ENCODE measurements at places on chromosomes 5 and 9.

DNA sequence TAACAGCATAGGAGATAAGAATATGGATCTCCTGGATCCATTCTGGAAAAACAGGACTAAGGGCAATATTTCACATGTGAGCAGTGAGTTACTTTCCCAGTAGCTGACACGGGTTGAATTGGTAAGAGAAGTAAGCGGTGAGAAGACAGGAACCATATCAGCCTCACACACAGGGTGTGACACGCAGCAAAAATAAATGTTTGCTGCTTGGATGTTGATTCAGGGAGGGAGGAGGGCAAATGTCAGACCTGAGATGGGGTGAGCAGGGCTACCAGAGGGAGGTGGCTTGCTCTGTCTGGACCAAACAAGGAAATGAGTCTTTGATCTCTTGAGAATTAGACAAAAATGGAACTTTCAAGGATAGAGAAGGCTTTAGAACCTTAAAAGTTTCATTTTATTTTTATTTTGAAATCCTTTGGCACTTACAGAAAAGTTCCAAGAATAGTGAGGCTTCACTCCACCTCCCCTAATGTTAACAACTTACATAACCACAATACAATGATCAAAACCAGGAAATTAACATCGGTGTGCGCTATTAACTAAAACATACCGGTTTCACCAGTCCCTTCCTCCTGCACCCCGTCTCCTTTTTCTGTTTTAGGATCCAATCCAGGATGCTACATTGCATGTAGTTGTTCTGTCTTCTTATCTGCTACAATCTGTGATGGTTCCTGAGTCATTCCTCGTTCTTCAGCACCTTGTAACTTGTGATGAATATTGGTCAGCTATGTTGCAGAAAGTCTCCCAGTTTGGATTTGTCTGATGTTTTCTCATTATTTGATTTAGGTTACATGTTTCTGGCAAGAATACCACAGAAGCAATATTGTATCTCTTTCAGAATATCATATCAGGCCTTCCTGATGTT is 20.5 kb upstream of the ARHGEF28 start:
- no peak for DNase-seq

GRCh38 chr5:40600383-40600782 is 79.3 kb upstream of the PTGER4 start:
- DNase-seq, result no peak

GRCh38 chr5:44495280-44495679 is 106.1 kb upstream of the FGF10 start:
- no peak for DNase-seq

DNA sequence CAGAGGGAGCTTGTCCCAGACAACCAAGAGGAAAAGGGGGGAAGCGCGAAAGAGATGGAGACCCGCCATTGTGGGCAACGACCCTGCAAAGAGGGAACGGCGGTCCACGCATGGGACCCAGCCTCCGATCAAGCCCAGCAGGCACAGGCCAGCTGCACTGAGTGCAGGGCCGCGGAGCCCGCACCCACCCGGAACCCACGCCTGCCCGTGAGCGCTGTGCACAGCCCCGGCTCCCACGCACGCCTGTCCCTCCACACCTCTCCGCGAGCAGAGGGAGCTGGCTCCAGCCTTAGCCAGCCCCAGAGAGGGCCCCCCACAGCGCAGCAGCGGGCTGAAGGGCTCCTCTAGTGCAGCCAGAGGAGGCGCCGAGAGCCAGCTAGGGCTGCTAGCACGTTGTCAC is 416.5 kb downstream of the DMRTA1 start:
- DNase-seq, result no peak

DNA sequence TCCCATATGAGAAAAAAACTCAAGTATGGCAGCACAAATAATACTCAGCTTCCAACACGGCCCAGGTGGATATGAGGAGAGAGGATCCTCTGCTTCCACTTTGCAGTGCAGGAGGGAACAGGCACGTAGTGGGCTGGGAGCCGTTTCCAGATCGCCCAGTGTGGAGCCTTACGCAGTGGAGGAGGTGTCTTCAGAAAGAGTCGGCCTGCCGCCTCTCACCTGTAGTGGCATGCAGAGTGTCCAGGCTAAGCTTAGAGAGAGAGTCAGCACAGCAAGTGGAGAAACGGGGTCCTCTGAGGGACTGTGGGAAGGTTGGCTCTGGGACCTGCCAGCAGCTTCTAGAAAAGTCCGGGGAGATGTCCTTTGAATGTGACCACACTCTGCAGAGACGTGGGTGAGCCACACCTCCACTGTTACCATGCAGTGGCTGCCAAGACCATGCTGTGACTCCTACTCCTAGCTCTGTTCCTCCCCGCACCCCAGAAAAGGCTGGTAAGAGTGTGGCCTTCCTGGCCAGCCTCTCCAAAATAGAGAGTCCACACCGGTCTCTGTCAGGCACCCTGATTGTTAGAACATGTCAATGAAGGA is 3.5 kb upstream of the SEMA4D start:
- DNase-seq, result no peak

GRCh38 chr5:18544421-18544820 is 910.2 kb downstream of the TAF11L14 start:
- DNase-seq, result no peak

- DNase-seq, result no peak
Measured at GRCh38 chr9:69171049-69171448, 3.0 kb upstream of the TJP2 start.

DNA sequence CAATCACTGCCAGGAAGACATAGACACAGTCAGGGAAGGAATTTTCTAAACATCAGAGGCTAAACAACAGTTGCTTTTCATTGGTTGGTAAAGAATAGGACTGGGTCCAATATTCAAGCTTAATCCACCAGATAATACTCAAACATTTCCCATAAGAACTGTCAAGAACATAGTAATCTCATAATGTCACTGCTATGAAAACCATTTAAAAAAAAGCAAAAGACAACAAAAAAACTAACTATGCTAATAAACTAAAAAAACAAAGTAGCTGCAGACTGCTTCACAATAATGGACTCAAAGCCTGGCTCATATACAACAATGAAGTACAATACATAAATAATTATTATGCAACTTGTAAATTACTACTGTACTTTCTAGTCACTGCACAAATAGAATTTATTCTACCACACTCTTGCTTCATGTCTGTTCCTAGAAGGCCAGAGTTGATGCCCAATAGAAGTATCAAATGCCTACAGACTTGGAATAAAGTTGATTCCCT is 148.7 kb downstream of the MLLT3 start:
- no peak for DNase-seq

- no peak for DNase-seq
Measured at GRCh38 chr9:91240596-91241165, 121.0 kb downstream of the AUH start.

GRCh38 chr9:125495172-125496119 is 211.6 kb downstream of the MAPKAP1 start:
- no peak for DNase-seq

- DNase-seq, result no peak
Measured at GRCh38 chr5:106121972-106122605, 1548.6 kb downstream of the EFNA5 start.

DNA sequence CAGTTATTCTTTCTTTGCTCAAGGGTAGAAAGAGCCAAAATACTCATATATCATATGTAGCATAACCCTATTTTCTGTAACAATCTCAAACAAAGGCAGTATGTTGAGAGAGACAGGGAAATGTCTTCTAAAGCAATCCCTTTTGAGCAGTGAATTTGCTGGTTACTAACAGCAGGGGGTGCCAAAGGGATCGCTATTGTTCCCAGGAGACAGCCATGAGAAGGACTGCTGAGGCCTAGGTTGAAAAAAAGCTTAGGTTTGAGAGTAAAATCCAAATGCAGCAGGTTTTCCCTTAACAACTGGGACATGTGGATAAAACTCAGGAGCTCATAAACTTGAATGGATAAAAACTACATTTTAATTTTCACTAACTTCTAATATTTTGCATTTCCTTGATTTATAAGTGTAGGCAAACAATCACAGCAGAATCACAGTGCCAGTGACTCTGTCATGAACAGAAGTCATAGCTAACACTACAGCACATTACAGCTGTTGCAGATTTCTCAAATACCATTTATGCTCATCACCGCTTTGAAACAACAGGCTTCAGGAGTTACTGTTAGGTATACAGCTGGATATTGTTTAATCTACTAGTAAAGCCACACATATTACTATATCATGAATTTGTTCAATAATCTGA is 148.4 kb downstream of the MAPKAP1 start:
- no peak for DNase-seq

- DNase-seq, result no peak
Measured at GRCh38 chr5:172342918-172343317, 59.4 kb upstream of the UBTD2 start.

GRCh38 chr9:130638284-130639123 is 25.9 kb upstream of the PRDM12 start:
- no peak for DNase-seq

GRCh38 chr9:32968101-32969011 is 33.1 kb downstream of the APTX start:
- peak; percentile 11 for DNase-seq

- no peak for DNase-seq
Measured at GRCh38 chr9:75183306-75183705, 95.0 kb downstream of the OSTF1 start.

DNA sequence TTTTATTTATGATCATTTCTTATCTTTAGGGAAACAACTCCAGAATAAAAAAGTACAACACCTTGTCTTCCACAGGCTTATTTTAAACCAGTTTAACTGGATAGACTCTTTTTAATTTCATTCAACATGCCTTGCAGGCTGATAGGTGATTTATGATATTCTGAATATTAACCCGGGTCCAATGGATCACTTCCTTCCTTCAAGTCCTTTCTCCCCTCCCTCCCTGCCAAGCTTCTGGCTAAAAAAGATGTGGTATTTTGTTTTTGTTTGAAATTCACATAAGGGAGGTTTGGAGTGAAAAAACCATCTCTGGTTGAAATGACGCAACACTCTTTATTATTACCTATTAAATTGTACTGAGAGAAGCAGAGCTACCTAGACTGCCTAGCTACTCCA is 265.3 kb downstream of the MLLT3 start:
- DNase-seq, result no peak

DNA sequence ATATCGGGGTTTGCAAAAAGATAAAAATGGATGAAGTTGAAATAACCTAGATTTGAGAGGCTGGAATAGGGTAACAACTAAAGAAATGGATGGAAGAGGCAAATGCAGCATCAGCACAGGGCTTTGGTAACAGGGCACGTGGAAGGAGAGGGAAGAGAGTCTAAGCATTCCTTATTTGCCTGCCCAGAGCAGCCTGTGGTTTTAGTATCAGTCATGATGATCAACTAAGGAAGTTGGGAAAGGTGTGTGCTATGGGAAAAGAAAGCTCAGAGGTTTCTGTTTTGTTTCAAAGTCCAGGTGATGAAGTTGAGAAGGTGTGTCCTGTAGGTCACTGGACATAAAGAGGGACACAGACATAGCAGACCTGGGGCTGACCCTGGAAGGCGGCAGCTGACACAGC is 28.8 kb downstream of the GAS1 start:
- DNase-seq, result no peak

DNA sequence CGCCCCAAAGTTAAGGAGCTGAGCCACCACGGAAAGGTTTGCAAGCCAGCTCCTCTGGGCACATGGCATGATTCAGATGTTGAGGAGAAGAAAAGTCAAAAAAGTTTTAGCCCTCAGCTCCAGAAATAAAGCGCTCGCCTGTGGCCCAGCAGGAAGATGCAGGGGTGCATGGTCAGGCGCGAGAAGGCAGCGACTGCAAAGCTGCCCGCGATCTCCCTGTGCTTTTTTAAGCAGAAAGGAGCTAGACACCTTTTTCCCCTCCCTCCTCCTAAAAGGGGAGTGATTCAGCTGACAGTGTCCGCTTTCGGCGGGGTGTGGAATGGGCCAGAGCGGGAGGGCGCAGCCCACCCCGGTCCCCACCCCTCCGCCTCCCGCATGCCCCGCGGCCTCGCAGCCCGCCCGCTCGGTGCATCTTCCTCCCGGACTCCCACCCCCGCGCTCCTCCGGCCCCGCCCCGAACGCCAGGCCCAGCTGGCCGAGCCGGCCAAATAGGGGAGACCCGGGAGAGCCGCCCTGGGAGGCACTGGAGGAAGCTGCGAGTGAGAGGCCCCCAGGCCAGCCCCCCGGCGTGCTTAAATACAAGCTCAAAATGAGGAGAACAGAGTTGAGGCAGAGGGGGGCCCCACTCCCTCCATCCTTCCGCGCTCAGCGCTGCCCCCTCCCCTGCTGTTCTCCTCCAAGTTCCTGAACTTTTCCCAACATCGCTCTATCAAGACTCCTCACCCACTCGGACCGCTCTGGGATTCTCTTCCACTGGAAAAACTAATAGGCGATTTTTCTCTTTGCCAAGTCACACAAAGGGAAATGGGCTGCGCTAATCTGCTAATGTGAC is at the start of gene ADAMTS12:
Gene ADAMTS12 (minus strand): TSS at position 203 of the 832 bp plus-strand sequence. CDS start 134 bp downstream, at position 69.
- no peak for DNase-seq

GRCh38 chr5:56094579-56095361 is 100.0 kb upstream of the IL6ST start:
- DNase-seq, result peak; percentile 4

GRCh38 chr5:57434683-57435082 is 47.9 kb downstream of the ACTBL2 start:
- no peak for DNase-seq

DNA sequence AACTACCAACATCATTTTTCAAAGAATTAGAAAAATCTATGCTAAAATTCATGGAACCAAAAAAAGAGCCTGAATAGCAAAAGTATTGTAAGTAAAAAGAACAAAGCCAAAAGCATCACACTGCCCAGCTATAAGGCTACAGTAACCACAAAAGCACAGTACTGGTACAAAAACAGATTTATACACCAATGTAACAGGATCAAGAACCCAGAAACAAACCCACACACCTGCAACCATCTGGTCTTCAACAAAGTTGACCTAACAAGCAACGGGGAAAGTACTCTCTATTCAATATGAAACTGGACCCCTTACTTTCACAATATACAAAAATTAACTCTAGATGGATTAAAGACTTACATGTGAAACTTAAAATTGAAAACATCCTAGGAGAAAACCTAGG is 94.2 kb upstream of the TARS1 start:
- no peak for DNase-seq

DNA sequence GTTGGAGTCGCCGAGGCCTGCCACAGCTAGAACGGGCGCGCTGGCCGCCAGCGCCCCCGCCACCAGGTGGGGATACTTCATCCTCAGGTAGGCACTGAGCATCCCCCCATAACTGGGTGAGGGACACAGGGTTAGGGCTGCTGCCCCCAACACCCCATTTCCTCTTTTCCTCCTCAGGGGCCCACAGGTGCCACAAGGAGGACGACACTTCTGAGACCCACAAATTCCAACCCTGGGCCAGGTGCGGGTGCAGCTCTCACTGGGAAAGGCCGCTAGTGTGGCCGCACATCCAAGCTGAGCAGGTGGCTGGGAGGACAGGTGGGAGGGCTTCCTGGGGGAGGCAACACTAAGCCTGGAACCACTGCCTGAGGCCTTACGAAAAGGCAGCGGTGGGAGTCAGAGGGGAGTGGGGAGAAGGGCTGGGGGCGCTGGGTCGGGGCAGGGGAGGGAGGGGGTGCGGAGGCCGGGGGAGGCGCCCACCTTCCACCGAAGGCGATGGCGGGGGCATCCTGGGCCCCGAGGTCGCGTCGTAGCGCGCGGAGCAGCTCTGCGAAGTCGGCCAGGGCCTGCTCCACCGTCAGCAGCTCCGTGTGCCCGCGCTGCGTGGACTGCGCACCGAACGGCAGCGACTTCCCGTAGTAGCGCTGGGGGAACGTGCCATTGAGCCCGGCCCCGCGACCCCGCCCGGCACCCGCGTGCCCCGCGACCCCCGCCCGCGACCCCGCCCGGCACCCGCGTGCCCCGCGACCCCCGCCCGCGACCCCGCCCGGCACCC is 961 bp downstream of the DPP7 start:
- no peak for DNase-seq

GRCh38 chr5:62331921-62332320 is 25.9 kb downstream of the KIF2A start:
- DNase-seq, result no peak

GRCh38 chr5:102295534-102296177 is 428 bp downstream of the SLCO4C1 start:
- no peak for DNase-seq
